ENCODE measurements at places on chromosomes 12 and 14. TPM values are rescaled to one million over a fixed set of nuclear protein-coding genes. Genes with fewer than 3 reads are reported as not detected.
A peak's percentile ranks its signal among the peaks of the same experiment; 100 is the strongest.

- no peak overlapping the region for H3K4me3 ChIP-seq
- no peak overlapping the region for H3K27ac ChIP-seq
- H3K36me3 ChIP-seq, result no peaks in the 10 kb centered on the region
- H3K27me3 ChIP-seq, result peaks cover 4% of the 10 kb centered on the region
- peaks cover 26% of the 10 kb centered on the region for H3K4me1 ChIP-seq
- DNase-seq, result no peak
Observed at GRCh38 chr12:132904718-132905328, 17.4 kb upstream of the CHFR start.

- peak; percentile 19 for DNase-seq
- H3K4me1 ChIP-seq, result no peaks in the 10 kb centered on the region
- no peaks in the 10 kb centered on the region for H3K36me3 ChIP-seq
- H3K27ac ChIP-seq, result no peak overlapping the region
Observed at GRCh38 chr12:90979951-90980350, 24.8 kb downstream of the EPYC start.

DNA sequence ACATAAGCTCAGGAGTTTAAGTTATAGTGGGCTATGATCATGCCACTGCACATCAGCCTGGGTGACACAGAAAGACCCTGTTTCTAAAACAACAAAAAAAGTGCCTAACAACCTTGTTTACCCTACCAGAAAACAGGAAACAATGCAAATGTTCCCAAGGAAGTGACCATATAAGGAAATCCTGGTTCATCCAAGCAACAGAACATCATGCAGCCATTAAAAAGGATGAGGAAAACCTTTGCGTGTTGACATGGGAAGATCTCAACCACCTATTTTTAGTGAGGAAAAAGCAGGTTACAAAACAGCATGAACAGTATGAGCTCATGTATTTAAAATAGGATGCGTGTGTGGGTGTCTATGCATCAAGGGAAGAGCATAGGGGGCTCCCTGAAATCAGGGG, 13.7 kb downstream of the HRK start:
- no peaks in the 10 kb centered on the region for H3K27me3 ChIP-seq
- H3K4me3 ChIP-seq, result no peak overlapping the region
- no peak for DNase-seq
- no peaks in the 10 kb centered on the region for H3K36me3 ChIP-seq
- no peak overlapping the region for H3K27ac ChIP-seq

DNA sequence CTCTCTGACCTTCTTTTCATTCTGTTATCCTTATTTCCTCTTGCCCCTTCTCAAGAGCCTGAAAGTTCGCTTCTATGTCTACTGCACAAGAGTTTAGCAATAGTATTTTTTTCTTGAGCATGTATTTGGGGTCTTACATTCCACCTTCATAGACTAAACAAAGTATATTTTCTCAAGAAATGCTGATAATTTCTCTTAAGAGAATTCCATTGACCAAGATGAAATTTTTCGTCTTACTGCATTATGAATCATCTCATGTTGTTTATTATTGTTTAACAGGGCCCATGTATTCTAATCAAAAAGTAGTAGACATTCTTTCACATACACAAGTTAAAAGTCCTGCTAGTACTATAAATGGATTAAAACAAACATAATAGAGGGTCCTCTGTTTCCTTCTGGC, 219.3 kb downstream of the C12orf50 start:
- no peaks in the 10 kb centered on the region for H3K36me3 ChIP-seq
- no peak overlapping the region for H3K27ac ChIP-seq
- no peak overlapping the region for H3K4me3 ChIP-seq
- H3K27me3 ChIP-seq, result no peaks in the 10 kb centered on the region

DNA sequence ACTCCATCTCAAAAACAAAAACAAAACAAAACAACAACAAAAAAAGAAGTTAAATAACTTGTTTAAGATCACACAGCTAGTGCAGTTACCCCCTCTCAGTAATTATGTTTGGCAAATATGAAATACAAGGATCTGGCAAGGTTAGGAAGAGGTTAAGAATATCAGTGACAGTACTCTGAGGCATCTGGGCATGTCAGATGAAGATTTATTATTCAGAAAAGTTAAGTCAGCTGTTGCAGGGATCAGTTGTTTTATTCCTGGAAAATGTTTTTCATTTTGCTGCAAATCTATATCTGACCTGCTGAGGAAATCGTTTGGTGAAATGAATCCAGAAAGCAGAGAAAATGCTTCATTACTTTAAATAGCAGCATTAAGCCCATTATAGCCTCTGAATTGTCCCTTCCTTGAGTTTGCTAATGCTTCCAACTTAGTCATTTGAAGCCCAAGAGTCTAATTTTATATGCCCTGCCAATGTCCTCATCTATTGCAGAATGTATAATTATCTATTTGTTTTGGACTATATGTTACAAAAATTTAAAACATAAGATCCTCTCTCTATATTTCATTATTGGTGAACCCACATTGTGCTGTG, 8.1 kb downstream of the GPX2 start:
- no peak for DNase-seq
- no peak overlapping the region for H3K27ac ChIP-seq
- no peaks in the 10 kb centered on the region for H3K27me3 ChIP-seq
- no peaks in the 10 kb centered on the region for H3K4me1 ChIP-seq
- no peak overlapping the region for H3K4me3 ChIP-seq

DNA sequence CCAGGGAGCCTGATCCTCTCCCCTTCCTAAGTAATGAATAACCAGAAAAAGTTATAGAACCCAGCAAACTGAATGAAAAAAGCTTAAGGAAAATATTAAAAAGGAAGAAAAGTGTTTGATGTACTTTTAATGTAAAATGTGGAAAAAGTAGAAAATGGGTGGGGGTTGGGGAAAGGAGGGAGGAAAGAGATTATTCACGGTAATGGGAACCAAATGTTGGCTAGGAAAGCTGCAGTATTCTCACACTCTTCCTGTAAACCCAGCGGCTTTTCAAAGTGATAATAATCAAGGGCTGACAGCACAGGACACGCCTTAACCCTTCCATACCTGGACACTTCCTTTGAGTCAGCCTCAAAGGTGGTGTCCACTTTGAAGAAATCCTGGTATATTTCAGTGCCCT, 139.2 kb downstream of the TGFB3 start:
- H3K27me3 ChIP-seq, result no peaks in the 10 kb centered on the region
- no peaks in the 10 kb centered on the region for H3K36me3 ChIP-seq
- H3K27ac ChIP-seq, result peak overlapping the region; percentile 49
- no peaks in the 10 kb centered on the region for H3K4me1 ChIP-seq
- peak; percentile 22 for DNase-seq
- H3K4me3 ChIP-seq, result no peak overlapping the region

DNA sequence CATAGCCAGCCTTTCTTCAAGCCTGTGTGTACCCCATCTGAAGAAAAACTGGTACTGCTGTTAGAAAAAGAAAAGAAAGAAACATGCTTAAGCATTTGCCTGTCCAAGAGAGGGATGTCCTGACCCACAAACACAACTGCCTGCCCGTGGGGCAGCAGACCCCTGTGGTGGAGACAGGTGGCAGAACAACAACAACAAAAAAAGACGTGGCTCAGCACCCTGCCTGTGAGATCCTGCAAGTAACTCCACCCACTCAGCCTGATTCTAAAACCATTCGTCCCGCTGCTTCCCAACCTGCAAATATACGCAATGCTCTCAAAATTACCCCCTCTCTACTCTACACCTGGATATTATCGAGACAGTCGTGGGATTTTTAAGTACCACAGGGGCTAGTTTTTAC, 64.9 kb upstream of the ZDHHC17 start:
- no peaks in the 10 kb centered on the region for H3K36me3 ChIP-seq
- no peaks in the 10 kb centered on the region for H3K4me1 ChIP-seq
- DNase-seq, result no peak
- H3K4me3 ChIP-seq, result no peak overlapping the region
- H3K27ac ChIP-seq, result no peak overlapping the region

DNA sequence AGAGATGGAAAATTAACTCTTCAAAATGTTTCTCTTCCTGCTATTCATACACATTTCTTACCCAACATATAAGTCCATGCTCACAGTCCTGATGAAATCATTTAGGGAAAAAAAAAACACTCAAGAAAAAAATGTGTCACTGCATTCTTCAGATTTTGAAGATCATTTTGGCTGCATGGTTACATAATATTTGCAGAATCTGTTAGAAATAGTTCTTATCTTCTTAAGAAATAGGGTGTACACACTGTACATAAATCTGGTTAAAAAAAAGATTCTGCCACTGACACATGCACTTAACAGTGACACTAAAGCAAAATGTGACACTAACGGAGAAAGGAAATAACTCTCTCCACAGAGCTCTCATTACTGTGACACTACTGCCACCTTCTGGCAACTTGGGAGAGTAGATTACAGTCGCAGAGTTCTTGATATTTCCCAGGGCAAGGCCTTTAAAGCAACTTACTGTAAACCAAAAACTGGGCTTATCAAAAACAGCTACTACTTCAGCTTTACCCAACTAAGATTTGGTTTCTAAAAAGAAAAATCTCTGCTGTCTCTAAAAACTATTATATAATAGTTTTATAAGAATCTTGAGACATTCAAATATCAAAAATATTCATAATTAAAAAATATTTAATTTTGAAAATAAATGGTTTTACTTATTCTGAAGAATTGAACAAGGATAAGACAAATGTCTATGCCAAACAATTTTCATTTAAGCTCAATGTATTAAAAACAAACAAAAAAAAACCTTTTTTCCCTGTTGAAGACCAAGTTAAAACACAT, 65.0 kb downstream of the SETD3 start:
- peak; percentile 88 for DNase-seq
- no peak overlapping the region for H3K4me3 ChIP-seq
- H3K27me3 ChIP-seq, result no peaks in the 10 kb centered on the region
- no peak overlapping the region for H3K27ac ChIP-seq
- peaks cover 2% of the 10 kb centered on the region for H3K36me3 ChIP-seq
- H3K4me1 ChIP-seq, result peaks cover 5% of the 10 kb centered on the region

DNA sequence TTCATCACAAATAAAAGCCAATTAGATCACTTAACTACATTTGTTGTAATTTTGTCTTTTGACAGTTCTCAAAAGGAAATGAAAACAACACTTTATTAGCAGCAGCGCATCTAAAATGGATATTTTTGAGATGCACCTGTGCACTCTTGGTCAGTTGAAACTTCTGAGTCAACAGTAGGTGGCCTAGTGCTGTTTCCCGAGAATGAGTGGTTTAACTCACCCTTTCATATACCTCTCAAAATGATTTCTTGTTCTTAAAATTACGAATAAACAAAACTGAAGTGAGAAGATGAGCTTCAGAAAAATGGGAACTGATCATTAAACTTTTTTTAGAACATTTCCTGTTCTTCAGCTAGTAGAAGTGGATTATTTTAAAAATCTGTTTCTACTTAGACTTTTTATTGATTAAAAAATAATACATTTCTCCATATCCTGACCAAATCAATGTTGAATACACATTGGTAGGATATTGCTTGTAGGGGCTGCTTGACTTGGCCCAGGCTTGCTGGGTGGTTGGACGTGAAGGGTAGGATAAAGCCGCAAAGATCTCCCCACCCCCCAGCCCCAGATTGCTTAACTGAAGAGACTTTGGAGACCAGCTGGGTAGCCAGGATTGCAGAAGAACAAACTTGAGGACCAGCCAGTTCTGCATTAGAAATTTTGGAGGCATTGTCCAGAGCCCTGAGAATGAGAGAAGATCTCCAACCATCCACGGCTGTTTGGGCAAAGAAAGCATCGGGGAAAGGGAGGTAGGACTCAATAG, 22.3 kb upstream of the STK38L start:
- no peak overlapping the region for H3K4me3 ChIP-seq
- H3K4me1 ChIP-seq, result peaks cover 3% of the 10 kb centered on the region
- DNase-seq, result no peak
- no peaks in the 10 kb centered on the region for H3K27me3 ChIP-seq

GRCh38 chr14:29757188-29757680, 170.4 kb downstream of the PRKD1 start:
- H3K4me1 ChIP-seq, result peaks cover 5% of the 10 kb centered on the region
- H3K27me3 ChIP-seq, result no peaks in the 10 kb centered on the region
- no peak overlapping the region for H3K27ac ChIP-seq
- no peak for DNase-seq
- no peak overlapping the region for H3K4me3 ChIP-seq
- H3K36me3 ChIP-seq, result no peaks in the 10 kb centered on the region

GRCh38 chr14:74488786-74489397, 4.2 kb downstream of the NPC2 start:
- H3K4me1 ChIP-seq, result peaks cover 8% of the 10 kb centered on the region
- no peak for DNase-seq
- H3K27ac ChIP-seq, result no peak overlapping the region
- H3K27me3 ChIP-seq, result peaks cover 16% of the 10 kb centered on the region
- H3K36me3 ChIP-seq, result no peaks in the 10 kb centered on the region

- H3K27me3 ChIP-seq, result no peaks in the 10 kb centered on the region
- no peak for DNase-seq
- H3K4me3 ChIP-seq, result no peak overlapping the region
- no peak overlapping the region for H3K27ac ChIP-seq
- no peaks in the 10 kb centered on the region for H3K36me3 ChIP-seq
Observed at GRCh38 chr14:55508676-55509075, 68.3 kb upstream of the TBPL2 start.

DNA sequence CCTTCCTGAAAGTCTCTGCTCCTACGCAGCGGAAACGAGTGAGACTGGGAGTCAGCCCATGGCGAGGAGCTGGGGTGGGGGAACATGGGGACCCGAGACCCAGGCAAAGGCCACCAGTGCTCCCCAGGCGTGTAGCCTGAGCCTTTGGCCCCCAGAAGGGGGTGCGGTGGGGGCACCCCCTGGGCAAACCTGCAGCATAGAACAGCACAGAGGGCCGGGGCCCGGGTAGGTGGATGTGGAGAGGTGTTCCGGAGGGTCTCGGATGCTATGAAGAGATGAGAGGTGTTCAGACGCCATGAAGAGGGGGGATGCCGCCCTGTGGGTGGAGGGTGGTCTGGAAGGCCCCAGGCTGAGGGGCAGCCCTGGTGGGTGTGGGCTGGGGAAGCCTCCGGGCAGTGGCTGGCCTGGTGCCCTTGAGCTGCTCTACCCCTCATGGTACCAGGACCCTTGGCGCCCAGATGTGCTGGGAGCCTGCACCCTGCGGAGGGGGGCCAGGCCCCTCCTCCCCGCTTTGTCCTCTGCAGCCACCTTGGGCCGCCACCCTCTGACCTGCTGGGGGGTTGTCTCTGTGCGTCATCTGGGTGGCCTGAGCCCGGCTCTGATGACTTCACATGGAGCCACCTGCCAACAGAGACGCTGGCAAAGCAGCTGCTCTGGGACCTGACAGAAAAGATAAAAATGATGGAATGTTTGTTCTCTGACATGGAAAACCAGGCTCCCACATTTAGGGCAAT, 83.4 kb downstream of the KIF26A start:
- no peak for DNase-seq
- peaks cover 56% of the 10 kb centered on the region for H3K4me1 ChIP-seq
- no peaks in the 10 kb centered on the region for H3K36me3 ChIP-seq
- H3K27ac ChIP-seq, result no peak overlapping the region

DNA sequence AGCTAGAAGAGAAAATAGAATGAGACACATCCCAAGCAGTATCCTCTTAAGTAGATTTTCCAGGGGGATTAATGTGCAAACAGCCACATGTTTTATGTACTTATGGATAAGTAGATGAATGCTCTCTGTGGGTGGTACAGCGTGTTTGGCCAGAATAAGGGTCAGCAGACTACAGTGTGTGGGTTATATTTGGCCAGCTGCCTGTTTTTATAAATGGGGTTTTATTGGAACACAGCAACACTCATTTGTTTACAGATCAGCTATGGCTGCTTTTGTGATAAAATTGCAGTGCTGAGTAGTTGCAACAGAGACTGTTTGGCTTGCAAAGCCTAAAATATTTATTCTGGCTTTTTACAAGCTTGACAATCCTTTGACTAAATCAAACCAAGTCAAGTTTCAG, 780.2 kb upstream of the SEL1L start:
- DNase-seq, result peak; percentile 10
- no peaks in the 10 kb centered on the region for H3K36me3 ChIP-seq
- H3K4me3 ChIP-seq, result no peak overlapping the region
- no peaks in the 10 kb centered on the region for H3K27me3 ChIP-seq

The CATSPERB gene
- total RNA-seq, result 0.44 TPM

The PZP gene
- 0.59 TPM for total RNA-seq

The C14orf132 gene
- 33.3 TPM for total RNA-seq

The DNAJC22 gene
- total RNA-seq, result 2.2 TPM

The RPGRIP1 gene
- total RNA-seq, result 0.33 TPM

The AVPR1A gene
- 10.5 TPM for total RNA-seq

The LRRC23 gene
- total RNA-seq, result 25.5 TPM
